Right cardiac atrium (tissue), 5 donors: ENCODE measurements at places on chromosomes 7 and 10.

- no peak for DNase-seq
Measured at GRCh38 chr7:30090111-30090510, 44.7 kb upstream of the MTURN start.

- peak; percentile 92 for DNase-seq
Measured at GRCh38 chr7:74061840-74062539, 21.6 kb upstream of the LIMK1 start.

- DNase-seq, result no peak
Measured at GRCh38 chr10:107091126-107091525, 73.4 kb downstream of the SORCS1 start.

DNA sequence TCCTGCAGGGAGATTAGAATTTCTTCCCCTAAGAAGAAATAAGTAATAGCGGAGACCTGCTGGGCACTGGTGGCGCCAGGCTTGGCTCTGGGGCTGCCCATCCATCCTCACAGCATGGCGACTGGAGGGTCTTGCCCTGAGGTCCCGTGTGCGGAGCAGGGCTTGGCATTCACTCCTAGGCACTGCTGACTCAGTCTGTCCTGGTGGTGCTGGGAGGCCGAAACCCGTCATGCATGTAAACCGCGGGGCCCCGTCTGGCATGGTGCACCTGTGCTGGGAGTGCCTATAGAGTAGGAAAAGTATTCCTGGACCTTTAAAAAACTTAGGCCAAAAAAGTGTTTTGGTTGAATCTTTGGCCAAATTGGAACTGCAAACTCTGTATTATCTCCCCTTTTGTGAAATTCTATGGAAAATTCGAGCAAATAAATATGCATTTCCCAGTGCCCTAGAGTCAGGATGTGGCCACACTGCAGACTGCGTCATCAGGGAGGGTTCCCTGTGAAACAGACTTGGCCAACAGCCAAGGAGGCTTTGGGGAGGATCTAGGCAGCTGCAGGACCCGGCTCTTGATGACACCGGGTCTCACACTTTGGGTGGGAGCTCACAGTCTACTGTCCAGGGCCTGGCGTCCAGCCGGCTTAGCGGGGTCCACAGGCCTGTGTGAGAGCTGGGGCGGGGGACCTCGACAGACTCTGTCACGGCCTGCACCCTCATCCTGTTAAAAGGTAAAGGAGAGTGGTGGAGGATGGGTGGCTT, 122.3 kb downstream of the VIPR2 start:
- DNase-seq, result no peak

GRCh38 chr10:105950410-105950809, 1214.1 kb downstream of the SORCS1 start:
- DNase-seq, result peak; percentile 44

- no peak for DNase-seq
Measured at GRCh38 chr10:97185326-97186058, at the start of gene SLIT1. Gene SLIT1, minus strand, starts transcription at chr10:97185959. Its CDS starts 285 bp downstream, at chr10:97185674.

DNA sequence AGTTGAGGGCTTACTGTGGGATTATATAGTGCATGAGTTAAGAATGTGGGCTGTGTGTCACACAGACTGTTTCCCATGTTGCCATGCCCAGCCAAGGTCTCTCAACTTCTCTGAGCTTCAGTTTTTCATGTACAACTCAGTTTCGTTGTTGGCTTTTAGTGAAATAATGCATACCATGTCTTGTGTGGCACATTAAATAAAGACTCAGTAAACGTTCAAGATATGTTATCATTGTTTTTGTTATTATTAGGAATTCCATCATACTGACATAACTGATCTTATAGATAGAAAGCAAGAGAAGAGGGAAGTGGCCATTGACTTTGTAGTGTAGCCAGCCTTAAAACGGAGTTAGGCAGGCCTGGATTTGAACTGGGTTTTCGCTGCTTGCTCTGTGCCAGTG, 2.9 kb downstream of the CDK14 start:
- no peak for DNase-seq

- DNase-seq, result no peak
Measured at GRCh38 chr10:77974396-77975074, 48.0 kb upstream of the DLG5 start.

- DNase-seq, result peak; percentile 89
Measured at GRCh38 chr10:133379152-133379800, at the start of gene PAOX. Gene PAOX, plus strand, starts transcription at chr10:133379262. Its CDS starts 55 bp downstream, at chr10:133379317.

DNA sequence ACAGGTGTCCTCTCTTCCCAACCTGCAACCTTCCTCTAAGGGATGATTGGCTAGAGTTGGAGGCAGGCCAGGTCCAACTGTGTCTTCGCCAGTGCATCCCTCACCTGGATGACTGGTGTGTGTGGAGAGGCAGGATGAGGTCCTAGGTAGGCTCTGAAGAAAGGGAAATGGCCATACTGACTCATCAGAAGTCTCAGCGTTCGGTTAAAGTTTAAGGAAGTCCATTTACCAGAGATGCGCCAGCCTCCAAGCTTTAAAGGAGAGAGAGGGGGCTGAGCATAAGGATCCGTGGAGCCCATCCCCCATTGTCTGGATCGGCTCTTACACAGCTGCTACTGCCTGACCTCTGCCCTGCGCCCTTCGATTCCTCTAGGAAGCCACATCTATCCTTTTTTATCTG, 4.4 kb downstream of the KEL start:
- no peak for DNase-seq

DNA sequence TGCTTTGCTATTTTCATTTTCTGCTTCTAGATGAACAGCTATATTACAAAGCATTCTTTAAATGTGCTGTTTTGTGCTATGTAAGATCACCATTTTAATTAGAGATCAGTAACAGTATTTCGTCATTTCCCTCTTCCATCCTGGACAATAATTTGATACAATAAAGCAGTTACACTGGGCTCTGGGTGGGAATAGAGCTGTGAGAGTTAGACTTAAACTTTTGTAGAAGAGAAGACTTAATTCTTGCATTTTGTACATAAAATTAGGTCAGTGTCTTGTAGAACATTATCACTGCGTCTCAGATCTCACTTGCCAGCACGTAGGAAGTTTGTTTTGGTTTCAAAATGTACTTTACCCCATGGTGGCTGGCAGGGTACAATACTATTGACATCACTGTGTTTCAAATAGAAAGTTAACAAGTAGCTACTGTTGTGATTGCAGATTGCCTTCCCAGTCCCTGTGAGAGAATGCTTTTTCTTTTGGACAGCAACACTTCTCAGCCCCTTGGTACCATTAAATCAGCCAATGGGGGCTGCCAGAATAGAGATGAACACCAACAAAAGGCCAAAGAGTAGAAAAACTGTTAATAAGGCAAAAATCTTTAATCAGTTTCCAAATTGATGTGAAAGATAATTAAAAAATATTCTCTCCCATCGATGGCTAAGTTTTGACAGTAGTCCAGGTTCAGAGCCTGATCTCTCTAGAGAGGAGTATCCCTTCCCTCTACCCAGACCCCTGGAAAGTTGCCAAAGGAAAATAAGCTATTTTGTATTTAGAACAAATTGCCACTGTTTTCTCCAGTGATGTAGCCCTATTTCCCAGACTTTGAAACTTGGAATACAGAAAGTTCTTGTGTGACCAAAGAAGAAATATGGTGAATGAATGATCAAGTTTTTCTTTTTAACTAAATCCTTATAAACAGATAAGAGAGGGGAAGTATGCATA, 35.1 kb downstream of the SMNDC1 start:
- DNase-seq, result no peak

- no peak for DNase-seq
Measured at GRCh38 chr7:159083698-159084068, 61.0 kb downstream of the VIPR2 start.

- no peak for DNase-seq
Measured at GRCh38 chr7:139453673-139454321, 29.7 kb downstream of the KLRG2 start.

DNA sequence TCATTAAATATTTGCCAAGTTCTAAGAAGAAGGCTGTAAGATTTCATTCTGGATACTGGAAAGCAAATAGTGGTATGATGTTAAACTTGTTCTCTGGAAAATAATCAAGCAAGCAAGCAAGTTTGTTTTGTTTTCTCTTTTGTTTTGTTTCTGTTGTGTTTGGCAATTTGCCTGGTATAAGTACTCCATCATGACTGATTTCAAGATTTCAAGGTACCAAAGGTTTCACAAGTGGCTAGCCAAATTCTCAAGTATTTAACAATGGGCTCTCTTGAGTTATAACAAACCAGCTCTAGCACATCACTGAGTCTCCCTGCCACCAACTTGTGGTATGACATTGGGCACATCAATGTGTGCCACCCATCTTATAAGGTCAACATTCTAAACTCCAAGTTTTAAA, 151.7 kb upstream of the IGFBP3 start:
- no peak for DNase-seq

DNA sequence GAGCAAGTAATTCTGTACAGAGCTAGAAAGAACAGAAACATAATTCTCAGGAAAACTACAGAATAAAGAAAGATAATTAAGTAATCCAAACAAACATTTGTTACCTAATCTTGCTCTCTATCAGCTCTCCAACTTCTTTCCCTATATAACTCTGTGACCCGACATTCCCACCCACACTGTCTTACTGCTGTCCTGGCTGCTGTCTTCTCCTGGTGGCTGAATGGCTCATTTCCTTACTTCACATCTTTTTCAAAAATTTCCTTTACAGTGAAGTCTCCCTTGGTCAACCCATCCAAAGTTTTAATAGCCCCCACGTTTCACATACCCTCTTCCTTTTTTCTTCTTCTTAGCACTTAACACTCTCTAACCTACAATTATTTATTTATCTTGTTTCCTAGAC, 64.0 kb downstream of the HYCC1 start:
- DNase-seq, result no peak

GRCh38 chr10:122362621-122363020, 11.9 kb upstream of the PLEKHA1 start:
- DNase-seq, result no peak

GRCh38 chr10:110069502-110069982, 61.8 kb downstream of the ADD3 start:
- no peak for DNase-seq

GRCh38 chr7:4738711-4739527, 36.5 kb upstream of the AP5Z1 start:
- peak; percentile 72 for DNase-seq

DNA sequence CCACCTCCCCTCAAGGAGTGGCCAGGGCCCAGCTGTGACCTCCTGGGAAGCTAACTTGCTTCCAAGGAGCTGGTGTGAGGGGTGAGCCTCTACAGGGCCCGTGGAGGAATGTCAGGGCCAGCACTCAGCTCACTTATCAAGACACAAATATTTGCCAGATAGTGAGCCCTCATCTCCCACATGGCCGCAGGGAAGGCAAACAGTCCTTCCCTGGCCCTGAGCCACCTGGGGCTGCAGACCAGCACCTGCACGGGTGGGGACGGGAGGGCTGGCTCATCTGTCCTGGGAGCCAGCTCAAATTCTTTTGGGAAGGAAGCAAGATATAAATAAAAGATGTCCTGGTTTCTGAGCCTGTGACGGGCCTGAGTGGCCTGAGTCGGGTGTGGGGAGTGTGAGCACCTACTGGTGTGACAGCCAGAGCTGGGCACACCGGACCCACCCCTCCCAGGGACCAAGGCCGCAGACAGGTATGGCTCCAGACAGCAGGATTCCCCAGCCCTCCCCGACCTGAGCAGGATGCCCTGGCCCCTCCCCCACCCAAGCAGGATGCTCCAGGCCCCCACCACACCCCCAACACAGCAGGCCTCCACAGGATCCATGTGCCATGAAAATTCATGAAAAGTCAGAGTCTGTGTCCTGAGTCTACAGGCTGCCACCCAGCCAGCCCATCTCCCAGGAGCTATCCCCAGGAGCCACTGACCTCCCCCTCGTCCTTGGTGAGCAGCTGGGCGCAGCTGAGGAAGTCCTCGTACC, 148.0 kb downstream of the MAPK8 start:
- DNase-seq, result no peak

- no peak for DNase-seq
Measured at GRCh38 chr10:34862892-34863291, 47.8 kb upstream of the PARD3 start.

DNA sequence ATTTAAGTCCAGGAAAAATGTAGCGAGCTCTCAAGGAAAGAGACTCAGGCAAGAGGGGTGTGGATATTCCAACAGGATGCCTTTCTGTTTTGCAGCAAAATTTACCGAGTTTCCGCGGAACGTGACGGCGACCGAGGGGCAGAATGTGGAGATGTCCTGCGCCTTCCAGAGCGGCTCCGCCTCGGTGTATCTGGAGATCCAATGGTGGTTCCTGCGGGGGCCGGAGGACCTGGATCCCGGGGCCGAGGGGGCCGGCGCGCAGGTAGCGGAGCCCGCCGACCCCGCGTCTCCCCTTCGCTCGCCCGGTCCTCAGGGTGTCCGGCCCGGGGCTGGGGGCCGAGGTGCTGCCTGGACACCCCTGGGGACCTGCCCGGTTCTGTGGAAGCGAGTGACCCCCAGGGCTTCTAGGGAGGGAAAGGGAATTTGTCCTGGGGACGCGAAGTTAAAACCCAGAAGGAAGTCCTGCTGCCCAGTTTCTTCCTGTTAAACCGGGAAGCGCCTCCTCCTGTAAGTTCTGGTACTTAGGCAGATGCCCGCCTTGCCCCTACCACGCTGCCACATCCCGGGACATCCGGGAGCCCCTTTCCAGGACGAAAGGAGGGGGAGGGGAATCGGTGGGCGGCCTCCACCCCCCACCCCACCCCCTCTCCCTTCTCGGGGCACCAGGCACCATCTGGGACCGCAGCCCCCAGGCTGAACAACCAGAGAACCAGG, 2.5 kb downstream of the VSTM2A start:
- no peak for DNase-seq

DNA sequence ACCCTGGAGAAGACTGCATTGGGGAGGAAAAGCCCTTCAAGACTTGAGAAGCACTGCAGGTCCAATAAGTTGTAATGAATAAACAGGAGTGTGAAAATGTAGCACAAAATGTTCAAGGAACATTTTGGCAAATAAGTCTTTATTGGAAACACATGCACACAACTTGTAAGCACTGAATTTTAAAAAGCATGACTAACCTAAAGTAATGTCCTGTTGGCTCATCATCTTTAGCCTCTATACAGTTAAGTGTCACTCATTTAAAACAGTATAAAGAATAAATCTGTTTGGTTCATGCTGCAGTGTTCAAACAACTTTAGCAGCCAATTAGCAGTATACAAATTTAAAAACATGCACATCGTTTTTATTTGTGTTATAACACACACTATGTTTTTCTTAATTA, 108.6 kb downstream of the CDK6 start:
- no peak for DNase-seq

GRCh38 chr10:29648983-29649268, 14.2 kb upstream of the SVIL start:
- no peak for DNase-seq

DNA sequence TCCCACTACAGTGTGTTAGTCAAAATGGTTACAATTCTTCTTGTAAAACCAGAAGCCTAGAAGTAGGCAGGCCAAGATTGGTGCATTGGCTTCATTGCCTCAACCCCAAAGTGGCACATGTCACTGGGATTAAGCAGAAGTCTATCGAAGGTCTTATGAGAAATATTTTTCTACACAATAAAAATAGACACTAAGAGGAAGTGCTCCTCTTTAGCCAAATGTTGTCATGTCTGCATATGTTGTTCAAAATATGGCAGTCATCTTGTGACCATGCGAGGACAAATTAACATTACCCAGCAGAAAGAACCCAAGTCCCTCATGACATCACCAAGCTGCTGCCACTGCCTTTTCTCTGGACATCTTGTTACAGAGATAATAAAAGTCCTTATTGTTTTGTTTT, 6.3 kb upstream of the NSMCE4A start:
- DNase-seq, result no peak
